ENCODE measurements at places on chromosomes 2 and 18.

GRCh38 chr2:155033652-155034051, 335.2 kb downstream of the KCNJ3 start:
- DNase-seq, result no peak

- DNase-seq, result peak; percentile 73
These were observed 2.1 kb downstream of the TMEM247 start for GRCh38 chr2:46481198-46482193.

GRCh38 chr2:152701198-152701597, 16.1 kb downstream of the PRPF40A start:
- DNase-seq, result no peak

- DNase-seq, result no peak
These were observed 383.8 kb downstream of the FIGN start for GRCh38 chr2:163351966-163352365.

GRCh38 chr2:190062053-190062452, 476 bp downstream of the MSTN start:
- DNase-seq, result no peak

GRCh38 chr2:8552293-8552801, 129.5 kb upstream of the ID2 start:
- DNase-seq, result no peak

- DNase-seq, result no peak
These were observed 106.8 kb downstream of the ALPK2 start for GRCh38 chr18:58522132-58522531.

- DNase-seq, result no peak
These were observed 35.8 kb downstream of the DARS1 start for GRCh38 chr2:135949451-135950234.

- no peak for DNase-seq
These were observed 126.4 kb downstream of the CCBE1 start for GRCh38 chr18:59570796-59571195.

DNA sequence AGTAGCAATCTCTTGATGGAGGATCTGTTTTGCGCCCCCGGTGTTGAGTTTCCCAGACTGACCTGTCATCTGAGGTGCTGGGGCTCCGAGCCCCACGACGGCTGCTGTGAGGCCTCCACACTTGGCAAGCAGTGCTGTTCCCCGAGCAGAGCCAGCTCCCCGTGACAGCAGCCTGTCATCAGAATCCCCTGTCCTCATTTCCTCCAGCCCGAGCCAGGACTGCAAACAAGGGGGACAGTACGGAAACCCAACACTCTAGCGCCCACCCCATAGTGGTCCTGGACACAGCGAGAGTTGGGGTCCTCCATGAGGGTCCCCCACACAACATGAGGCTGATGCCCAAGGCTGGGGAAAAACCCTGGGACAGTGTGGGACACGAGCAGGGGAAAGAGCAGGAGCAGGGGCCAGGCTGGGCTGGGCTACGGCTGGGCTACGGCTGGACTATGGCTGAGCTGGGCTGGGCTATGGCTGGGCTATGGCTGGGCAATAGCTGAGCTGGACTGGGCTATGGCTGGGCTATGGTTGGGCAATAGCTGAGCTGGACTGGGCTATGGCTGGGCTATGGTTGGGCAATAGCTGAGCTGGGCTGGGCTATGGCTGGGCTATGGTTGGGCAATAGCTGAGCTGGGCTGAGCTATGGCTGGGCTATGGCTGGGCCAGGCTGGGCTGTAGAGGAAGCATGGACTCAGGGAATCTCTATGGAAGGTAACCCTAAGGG, 1.5 kb upstream of the KLHL30 start:
- peak; percentile 40 for DNase-seq

- DNase-seq, result no peak
These were observed 99.6 kb downstream of the MAP3K20 start for GRCh38 chr2:173175222-173175621.

DNA sequence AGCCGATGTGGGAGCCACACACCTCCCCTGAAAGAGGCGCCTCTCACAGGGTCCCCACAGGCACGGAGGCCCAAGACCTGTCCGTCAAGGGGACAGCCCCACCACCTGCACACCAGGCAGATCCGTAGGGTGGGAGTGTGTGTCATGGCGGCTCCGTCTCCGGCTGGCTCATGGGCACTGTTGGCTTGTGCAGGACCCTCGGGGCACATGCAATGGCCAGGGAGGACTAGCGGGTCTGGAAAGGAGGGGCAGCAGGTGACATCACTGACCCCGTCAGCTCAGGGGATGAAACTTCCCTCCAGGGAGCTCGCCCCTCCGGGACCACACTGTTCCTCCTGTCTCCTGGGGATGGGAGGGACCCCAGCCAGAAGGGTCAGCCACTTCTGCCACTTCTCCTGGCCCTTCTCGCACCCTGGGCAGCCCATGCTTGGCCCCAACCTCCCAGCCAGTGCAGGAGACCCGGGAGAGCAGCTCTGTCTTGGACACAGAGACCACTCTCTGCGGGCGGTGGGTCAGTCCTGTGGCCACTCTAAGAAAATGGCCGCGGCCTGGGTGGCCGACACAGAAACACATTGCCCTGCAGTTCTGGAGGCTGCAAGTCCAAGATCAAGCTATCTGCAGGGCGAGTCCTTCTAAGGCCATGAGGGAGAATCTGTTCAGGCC, 75.1 kb upstream of the TWIST2 start:
- no peak for DNase-seq

DNA sequence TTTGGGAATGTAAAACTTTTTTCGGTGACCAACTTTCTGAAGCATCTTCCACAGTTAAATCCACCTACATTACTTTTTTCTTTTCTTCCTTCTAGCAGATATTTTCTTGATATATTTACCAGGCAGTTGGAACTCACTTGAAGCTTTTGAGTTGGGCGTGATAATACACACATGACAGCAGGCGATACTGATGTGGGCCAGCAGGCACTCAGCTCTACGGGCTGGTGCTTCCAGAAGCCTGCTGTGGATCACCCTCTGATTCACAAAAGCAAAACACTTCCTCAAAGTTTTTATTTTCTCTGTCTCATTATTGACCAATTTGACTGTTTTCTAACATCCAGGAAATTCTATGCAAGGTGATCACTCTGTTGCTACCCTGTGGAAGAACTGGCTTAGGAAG, 22.9 kb downstream of the GRHL1 start:
- no peak for DNase-seq

GRCh38 chr2:72142570-72143440, 4.9 kb downstream of the CYP26B1 start:
- peak; percentile 16 for DNase-seq

GRCh38 chr18:41347057-41347456, 608.0 kb upstream of the PIK3C3 start:
- peak; percentile 92 for DNase-seq

DNA sequence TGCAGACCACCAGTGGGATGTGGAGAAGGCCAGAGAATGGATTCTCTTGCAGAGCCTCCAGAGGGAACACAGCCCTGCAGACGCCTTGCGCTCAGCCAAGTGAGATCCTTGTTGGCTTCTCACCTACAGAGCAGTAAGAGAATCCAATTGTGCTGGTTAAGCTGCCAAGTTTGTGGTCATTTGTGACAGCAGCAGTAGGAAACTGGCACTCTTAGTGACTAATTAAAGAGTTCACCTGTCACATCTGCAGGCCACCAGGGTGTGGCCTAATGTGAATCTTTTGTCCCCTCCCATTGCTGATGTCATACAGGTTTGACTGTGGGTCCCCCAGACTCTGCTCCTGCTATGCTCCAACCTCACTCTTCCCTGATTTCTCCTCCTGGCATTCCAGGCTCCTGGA, 235.9 kb downstream of the TFCP2L1 start:
- no peak for DNase-seq

DNA sequence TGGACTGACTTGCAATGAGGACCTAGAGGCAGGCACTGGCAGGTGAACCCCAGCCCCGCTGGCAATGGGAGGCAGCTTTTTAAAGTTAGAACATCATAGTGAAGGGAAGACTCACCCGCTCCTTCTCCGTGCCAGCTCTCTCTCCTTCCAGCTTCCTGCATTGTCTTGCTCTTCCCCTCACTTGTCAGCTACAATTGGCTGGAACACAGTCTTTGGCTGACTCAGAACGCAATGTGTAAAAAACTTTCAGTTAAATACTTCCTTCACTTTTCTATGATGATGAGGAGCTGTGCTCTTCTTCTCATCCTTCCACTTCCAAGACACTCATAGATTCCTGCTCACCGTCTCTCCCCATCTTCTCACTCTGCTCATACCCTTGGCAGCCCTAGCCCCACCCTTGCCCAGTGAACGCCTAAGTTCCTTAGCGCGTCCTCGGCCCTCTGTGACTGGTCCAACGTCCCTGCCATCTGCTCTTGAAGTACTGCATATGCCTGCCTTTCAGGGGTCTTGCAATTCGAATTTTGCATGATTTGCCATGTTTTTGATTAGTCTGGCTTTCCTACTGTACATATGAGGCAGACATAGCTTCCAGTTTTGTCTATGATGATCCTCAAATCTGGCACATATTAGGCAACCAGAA, 118.0 kb upstream of the TMEM200C start:
- DNase-seq, result no peak

DNA sequence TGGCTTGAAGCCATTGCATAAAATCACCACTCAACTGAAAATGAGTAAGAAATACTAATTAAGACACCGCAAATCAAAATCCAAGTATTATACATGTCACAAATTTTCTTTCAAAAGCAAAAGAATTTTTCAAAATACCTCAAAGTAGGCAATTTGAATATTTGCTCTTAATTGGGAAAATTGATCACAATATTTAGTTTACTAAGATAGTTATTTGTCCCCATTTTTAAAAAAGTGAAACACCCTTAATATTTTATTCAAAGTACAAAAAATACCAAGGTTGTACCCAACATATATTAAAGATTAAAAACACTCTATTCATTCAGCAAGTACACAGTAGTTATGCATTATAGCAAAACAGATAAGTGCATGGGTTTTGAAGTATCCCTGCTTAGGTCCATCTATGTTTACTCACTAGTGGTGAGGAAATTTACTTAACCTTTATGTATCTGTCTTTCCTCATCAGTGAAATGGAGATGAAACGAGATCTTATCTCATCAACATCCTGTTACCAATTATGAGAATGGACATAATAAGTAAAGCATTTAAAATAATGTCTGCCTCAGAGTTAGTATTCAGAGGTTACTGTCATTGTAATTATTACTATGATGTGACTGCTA, 35.1 kb downstream of the VPS54 start:
- no peak for DNase-seq

All from fibroblast of upper back skin (primary cell).